Right renal cortex interstitium (tissue), 3 donors: ENCODE measurements at places on chromosomes 1 and 21. TPM values are rescaled to one million over a fixed set of nuclear protein-coding genes. Genes with fewer than 3 reads are reported as not detected.
A peak's percentile ranks its signal among the peaks of the same experiment; 100 is the strongest.

DNA sequence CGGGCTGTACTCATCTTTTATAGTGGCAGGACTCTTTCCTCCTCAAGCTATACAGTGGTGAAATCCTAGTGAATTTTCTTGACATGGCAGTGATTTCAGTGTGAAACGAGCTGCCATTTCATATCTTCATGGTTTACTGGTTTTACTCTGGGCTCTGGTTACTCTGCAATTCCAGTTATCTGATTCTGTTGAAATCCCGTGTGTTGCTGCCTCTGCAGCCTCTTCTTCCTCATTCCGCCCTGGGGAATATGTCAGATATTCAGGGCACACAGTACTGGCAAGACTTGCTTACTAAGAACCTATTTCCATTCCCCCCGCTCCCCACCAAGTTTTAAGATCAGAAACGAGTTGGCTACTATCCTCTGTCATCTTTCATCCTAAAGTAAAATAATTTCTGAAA is 7.9 kb upstream of the OR2B11 start:
- DNase-seq = no peak

- DNase-seq = no peak
Measured at GRCh38 chr1:202697038-202697437, 13.2 kb downstream of the SYT2 start.

PLA2G5 gene
- polyA plus RNA-seq = not detected

S100A16 gene
- polyA plus RNA-seq = 112 TPM

GRCh38 chr1:63600248-63600647 is 7.0 kb downstream of the PGM1 start:
- no peak for DNase-seq

OLFML2B gene
- 10.2 TPM for polyA plus RNA-seq

DNA sequence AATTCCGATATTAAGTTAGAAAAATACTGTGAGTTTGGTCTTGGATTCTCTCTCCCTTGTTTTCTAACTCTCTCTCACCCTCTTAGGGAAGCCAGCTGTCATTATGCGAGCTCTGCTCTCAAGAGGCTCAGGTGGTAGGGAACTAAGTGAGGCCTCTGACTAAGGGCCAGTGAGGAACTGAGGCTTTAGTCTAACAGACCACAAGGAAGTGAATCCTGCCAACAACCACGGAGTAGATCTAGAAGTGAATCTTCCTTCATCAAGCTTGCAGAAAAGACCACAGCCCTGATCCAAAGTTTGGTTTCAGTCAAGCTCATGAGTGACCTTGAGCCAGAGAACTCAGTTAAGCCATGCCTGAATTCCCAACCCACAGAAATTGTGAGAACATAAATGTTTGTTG is 180.1 kb upstream of the PRMT6 start:
- no peak for DNase-seq

- no peak for DNase-seq
Measured at GRCh38 chr1:195806060-195806459, 802.2 kb downstream of the KCNT2 start.

RGS13 gene
- polyA plus RNA-seq = not detected

B3GALT2 gene
- 15.3 TPM for polyA plus RNA-seq

NR1I3 gene
- polyA plus RNA-seq = 1.5 TPM

- DNase-seq = no peak
Measured at GRCh38 chr21:16407403-16408240, 677.8 kb downstream of the USP25 start.

DNA sequence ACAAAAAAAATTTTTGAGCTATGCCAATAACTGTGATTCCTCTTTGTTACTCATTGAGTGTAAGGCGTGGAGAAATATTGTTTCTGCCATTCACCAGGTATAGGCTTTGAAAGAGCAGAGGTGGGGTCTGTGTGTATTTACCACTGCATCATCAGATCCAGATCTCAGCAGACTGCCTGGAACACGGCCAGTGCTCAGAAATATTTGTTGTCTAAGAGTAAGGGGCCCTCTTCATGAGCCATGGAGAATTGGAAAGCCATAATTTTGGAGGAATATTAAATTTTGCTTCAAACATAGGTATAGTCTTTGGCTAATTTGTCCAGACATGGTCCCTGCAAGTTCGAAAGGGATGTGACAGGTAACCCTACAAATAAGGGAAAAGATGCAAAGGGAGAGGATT is 231.3 kb upstream of the IRF2BP2 start:
- DNase-seq = no peak

DNA sequence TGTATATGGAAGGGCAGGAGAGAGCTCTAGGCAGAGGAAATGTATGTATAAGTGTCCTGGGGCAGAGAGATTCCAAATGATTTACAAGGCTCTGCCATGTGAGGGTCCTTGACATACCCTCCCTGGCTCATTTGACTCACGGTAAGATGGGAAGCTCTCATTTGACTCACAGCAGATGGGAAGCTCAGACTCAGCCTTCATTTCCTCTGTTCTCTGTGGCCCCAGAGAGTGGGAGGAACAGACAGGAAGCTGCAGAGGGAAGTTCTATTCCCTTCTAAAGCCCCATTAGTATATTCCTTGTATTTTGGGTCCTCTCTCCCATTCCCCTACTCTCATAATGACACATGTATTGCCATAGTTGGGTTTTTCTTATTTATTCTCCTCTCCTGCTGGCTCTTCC is 44.9 kb downstream of the FOXD2 start:
- no peak for DNase-seq

CPLANE2 gene
- polyA plus RNA-seq = 3.7 TPM

DNA sequence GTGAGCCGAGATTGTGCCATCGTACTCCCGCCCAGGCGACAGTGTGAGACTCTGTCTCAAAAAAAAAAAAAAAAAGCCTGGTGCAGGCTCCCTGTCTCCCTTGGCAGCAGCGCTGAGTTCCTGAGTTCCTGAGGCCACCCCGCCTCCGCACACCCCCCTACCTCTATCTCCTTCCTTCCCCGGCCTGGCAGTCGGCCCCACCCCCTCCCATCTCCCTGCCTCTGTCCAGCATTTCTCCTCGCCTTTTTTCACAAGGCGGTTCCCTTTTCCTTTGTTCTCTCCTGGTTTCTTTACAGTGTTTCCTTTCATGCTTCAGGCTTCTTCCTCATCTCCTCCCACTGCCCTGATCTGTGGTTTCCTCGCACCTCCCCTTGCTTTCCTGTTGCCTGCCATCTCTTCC is 2.7 kb downstream of the RORC start:
- no peak for DNase-seq

DNA sequence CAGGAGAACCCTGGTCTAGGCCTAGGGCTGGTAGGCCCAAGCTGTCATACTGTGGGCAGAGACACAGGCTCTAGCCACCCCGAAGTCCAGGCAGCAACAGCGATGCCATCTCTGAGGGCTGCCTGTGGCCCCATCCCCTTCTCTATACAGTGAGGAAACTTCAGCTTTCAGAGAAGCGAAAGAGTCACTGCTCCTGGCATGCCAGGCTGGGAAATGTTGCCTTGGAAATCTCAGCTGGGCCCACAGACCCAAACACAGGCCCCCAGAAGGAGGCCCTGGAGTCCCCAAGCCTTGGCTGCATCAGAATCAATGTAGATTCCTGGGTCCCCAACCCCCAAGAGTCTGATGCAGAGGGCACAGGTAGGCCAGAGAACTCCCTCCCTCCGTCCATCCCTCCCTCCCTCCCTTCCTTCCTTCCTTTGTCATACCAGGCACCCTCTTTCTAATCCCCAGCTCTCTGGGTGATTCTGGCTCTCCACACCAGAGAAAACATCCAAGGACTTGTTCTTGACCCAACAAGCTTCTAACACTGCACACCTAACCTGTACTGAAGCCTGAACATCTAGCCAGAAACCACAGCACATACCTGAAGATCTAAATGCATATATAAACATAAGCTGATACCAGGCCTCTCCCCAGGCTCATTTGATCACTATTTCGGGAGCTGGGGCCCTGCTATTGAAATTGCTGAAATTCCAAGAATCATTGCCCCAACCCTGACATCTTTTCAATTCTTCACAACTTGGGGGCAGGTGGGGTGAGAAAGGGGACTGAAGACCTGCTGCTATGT is 143.2 kb upstream of the EDN2 start:
- DNase-seq = no peak

DNA sequence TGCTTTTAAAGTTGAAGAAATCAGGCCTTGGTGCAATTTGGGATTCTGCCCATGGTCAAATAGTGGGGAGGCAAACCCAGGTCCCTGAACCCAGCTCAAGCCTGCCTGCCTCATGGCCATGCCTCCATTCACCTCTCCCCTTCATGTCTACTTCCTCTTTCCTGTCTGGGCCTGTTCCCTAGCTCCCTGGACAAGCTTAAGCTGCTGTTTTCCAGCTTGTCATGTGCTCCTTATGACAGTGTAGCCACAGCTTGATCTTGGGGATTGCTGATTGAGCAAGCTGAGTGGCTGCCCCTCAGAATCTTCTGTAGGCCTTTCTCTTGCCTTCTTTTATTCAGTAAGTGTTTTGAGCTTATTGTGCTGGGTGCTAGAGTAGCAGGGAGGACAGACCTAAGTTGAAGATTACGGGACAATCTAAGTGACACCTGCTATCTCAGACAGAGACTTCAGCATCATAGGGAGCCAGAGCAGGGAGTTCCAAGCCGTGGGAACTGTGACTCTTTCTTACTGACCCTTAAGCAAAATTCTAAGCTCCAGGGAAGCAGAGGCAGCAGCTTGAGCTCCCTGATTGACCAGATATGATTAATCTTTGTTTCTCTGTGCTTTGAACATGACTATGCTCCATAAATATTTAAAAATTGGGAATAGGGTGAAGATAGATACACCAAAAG is 520 bp upstream of the MR1 start:
- DNase-seq = peak; percentile 10

DNA sequence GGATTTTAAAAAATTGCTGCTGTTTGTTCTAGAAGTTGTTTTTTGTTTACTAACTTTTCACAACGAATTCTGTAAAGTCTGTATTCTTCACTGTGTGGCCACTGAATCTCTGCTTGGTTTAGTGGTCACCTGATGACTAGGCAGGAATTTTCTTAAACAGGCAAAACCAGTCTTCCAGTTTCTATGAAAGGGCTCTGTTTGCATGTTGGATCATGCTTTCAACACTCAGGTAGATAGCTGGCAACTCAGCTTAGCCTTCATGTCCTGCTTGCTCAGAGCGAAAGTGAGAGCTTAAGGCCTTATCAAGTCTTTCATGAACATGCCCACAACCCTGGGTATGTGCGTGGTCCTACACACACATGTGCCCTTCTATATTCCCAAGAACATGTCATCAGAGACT is 52.4 kb upstream of the CCDC190 start:
- DNase-seq = no peak

KRTAP12-4 gene
- polyA plus RNA-seq = not detected

DNA sequence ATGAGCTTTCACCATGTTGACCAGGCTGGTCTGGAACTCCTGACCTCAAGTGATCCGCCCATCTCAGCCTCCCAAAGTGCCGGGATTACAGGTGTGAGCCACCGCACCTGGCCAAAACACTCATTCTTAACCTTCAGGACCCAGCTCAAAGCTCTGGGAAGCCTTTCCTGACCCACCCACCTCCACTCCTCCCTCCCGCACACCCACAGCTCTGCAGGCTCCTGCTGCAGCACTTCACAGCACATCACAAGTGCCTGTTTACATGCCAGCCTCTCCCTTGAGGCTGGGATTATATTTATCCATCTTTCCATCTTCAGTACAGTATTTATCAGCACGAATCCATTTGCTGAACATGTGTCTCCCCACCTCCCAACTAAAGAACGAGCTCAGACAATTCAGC is 14.9 kb downstream of the SLC9A1 start:
- DNase-seq = no peak

STYXL2 gene
- 0.58 TPM for polyA plus RNA-seq

TNFRSF9 gene
- polyA plus RNA-seq = 0.20 TPM

NEK7 gene
- polyA plus RNA-seq = 50.0 TPM

- no peak for DNase-seq
Measured at GRCh38 chr1:169563650-169564049, 22.6 kb downstream of the F5 start.

GRCh38 chr1:203069030-203069747 is 16.6 kb downstream of the MYOG start:
- peak; percentile 58 for DNase-seq

DNA sequence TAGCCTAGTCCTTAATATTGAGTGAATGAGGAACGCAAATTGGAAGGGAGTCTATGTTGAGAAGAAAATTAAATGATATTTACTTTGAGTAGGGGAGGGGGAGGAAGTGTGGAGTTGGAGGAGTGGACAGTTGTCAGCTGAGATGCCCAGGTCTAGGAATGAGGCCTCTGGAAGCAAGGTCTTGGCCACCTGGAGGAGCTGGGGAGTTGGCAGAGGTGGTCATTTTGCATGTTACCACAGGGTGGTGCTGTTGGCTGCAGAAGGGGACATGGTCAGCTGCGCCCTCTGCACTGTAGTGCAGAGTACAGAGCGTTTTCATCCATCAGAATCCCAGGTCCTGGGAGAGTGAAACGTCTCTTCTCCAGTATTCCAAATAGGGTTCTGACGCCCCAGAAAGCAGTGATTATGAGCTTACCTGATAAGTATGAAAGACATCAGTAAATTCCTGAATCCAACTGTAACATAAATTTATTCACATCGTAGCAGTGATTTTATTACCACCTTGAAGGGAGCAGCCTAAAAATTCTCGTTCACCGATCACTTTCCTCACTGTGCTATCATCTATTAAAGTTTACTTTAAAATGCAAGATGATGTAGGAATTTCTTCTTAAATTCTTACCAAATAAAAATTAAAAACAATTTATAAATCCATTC is 13.8 kb downstream of the PARK7 start:
- DNase-seq = peak; percentile 51

CRB1 gene
- 3.8 TPM for polyA plus RNA-seq

- no peak for DNase-seq
Measured at GRCh38 chr1:242426271-242426905, 98.1 kb downstream of the PLD5 start.

GRCh38 chr21:36887963-36888362 is 78.5 kb downstream of the HLCS start:
- no peak for DNase-seq

GRCh38 chr1:29655945-29656850 is 419.9 kb downstream of the PTPRU start:
- DNase-seq = no peak

TRPM2 gene
- polyA plus RNA-seq = 1.1 TPM

- no peak for DNase-seq
Measured at GRCh38 chr1:111212634-111213335, 12.3 kb upstream of the DENND2D start.

ADAMTSL4 gene
- 10.9 TPM for polyA plus RNA-seq

GPA33 gene
- polyA plus RNA-seq = 1.2 TPM

DNA sequence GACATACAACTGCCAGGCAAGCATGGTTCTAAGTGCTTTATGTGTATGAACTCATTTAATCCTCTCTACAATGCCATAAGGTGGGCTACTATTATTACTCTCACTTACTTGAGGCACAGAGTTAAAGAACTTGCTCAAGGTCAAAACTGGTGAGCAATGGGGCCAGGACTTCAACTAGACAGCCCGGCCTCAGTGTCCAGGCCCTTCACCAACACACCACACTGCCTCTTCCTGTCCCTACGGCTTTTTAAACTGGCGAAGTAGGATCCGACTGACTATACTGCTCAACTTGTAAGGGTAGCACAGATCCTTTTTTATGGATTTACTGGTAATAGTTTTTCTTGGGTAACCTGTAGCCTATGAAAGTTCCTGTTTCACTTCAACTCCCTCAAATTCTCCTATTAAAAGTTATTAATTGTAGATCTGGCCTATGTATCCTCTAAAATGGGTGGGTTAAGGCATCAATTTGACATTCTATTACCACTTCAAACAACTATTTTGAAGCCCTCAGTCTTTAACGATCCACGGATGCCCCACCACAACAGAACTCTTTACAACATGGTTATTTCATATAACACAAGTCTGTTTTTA is 4.3 kb downstream of the ERRFI1 start:
- DNase-seq = no peak

GRCh38 chr1:203692565-203693470 is 66.2 kb downstream of the ATP2B4 start:
- DNase-seq = no peak
